ENCODE measurements at places on chromosomes 1 and 21.
A peak's percentile ranks its signal among the peaks of the same experiment; 100 is the strongest.

DNA sequence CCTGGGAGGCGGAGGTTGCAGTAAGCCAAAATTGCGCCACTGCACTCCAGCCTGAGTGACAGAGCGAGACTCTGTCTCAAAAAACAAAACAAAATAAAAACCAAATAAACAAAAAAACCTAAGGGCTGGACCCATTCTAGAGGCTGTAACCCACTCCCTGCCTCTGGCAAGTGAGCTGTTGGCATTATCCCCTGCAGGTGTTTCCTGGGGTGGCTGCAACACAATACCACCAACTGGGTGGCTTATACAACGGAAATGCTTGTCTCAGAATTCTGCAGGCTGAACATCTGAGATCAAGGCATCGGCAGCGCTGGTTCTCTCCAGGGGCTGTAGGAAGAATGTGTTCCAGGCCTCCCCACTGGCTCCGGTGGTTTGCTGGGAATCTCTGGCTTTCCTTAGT lies 15.2 kb downstream of the LRRC38 start:
- no peak for DNase-seq

DNA sequence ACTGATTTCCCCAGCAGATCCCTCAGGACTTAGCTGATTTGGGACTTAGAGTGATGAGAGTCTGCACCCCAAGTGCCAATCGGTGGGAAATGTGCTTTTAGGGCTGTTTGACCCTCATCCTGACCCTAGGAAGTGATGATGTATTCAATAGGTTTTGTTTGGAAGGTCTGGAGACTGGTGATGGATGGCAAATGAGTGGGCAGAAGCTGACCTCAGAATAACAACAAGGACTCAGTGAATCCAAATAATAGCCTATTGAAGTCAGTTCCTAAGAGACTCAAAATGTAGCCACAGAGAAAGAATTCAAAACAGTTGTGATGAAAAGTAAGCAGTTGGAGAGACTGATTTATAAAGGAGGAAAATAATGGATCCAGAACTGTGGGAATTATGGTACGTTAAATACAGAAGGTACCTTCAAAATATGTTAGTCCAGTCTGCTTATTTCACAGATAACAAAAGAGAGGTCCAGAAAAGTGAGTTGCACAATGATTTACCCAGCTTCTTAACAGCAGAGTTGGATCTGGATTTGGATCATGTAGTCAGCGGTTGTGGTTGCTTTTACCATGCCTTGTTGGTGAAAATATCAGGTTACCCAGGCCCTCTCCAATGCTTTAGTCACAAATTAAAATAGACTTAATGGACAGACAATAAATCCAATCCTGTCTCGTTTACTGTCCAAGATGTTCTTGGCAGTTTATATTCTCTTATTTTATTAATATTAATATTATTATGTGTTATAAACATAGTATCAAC lies 123.0 kb upstream of the PTBP2 start:
- DNase-seq = no peak

DNA sequence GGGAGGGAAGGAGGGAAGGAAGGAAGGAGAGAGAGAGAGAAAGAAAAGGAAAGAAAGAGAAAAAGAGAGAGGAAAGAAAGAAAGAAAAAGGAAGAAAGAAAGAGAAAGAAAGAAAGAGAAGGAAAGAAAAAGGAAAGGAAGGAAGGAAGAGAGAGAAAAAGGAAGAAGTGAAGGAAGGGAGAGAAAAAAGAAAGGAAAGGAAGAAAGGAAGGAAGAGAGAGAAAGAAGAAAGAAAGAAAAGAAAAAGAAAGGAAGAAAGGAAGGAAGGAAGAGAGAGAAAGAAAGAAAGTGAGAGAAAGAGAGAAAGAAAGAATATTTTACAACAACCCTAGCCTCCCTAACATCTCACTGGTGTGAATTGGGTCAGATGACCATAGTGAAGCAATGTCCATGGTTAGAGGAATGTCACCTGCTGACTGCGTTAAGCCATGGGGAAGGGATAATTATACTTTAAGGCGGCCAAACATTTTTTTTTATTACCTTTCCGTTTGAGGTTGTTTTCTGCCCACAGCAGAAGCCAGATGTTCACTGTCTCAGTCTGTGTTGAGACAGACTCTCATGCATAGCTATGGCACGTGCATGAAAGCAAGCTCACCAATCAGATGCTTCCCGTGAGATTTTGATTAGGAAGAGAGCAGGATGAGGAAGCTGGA lies 76.4 kb downstream of the SNRPE start:
- DNase-seq = no peak

DNA sequence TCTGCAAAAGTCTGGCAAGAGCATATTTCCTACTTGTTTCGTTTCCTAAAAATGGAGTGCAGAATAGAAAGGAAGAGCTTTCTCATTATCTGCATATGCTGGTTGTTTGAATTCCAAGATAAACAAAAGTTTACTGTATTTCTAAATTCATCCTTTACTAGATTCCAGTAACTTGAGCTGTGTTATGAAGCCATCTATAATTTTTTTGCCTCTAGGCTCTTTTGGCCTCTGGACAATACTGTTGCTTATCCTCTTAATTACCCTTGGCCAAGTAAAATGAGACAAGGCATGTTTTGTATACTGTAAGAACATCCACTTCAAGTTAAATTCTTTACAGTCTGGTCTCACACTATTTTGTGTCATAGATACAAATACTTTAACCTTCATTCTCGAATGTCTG lies 45.6 kb upstream of the HFM1 start:
- no peak for DNase-seq

GRCh38 chr1:156383023-156383422 lies 14.0 kb downstream of the RHBG start:
- no peak for DNase-seq

- no peak for DNase-seq
These were observed 856 bp downstream of the AVPR1B start for GRCh38 chr1:206116191-206116872.

- no peak for DNase-seq
These were observed 1.7 kb downstream of the AZIN2 start for GRCh38 chr1:33082575-33083108.

GRCh38 chr1:205456383-205456867 lies 580 bp upstream of the BLACAT1 start:
- DNase-seq = no peak

DNA sequence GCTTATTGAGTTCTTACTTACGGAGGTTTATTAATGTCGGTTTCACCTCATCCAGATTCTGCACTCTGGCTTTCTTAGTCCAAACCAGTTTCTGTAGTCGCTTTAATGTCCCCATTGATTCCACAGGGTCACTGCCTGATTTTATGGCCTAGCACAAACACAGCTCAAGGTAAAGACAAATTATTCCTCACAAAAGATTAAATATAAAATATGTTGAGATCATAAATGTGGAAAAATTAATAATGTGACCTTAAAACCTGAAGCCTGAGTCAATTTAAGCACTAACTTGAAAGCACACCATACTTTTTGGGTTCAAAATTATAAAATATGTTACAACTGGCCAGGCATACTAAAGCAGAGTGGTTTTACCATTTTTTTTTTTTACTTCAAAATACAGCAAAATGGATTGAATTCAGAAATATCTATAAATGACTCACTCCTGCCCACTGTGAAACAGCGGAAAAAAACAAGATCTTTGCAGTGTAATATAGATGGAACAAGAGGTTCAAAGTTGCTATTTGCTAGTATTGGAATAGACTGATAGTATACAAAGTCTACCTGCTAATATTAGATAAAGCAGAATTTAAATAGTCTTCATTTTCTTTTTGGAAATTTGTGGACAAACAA lies 37.6 kb upstream of the SAMSN1 start:
- no peak for DNase-seq

- no peak for DNase-seq
These were observed 11.7 kb upstream of the MFAP2 start for GRCh38 chr1:16992102-16992501.

DNA sequence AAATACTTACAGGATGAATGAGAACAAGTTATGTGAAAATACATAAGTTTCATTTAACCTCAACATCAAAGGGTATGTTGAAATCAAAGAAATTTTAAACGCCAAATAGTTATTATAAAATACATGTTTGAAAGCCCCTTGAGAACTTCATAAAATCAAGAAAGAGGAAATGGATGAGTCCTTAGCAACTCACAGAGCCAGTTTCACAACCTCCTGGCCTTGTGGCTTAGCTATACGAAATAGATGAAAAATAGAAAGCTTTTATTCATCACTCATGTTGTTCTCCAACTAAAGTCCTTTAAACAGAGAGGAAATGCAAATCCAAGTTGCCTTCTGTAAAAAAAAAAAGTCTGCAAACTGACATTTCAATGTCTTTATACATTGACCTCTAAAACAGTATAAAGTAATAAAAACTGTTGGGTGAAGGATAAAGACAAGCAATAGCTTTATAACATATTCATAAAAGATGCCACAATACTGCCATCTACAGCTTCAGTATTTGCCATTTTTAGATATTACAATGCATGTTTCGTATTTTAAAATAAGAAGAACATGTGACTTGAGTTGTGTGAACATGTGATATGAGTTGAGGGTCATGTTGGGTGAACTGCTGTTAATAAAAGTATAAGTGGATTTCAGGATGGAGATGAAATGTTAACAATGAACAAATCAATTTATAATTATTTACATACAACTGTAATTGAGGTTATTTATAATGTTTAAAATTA lies 847.8 kb downstream of the MRPL39 start:
- peak; percentile 14 for DNase-seq

DNA sequence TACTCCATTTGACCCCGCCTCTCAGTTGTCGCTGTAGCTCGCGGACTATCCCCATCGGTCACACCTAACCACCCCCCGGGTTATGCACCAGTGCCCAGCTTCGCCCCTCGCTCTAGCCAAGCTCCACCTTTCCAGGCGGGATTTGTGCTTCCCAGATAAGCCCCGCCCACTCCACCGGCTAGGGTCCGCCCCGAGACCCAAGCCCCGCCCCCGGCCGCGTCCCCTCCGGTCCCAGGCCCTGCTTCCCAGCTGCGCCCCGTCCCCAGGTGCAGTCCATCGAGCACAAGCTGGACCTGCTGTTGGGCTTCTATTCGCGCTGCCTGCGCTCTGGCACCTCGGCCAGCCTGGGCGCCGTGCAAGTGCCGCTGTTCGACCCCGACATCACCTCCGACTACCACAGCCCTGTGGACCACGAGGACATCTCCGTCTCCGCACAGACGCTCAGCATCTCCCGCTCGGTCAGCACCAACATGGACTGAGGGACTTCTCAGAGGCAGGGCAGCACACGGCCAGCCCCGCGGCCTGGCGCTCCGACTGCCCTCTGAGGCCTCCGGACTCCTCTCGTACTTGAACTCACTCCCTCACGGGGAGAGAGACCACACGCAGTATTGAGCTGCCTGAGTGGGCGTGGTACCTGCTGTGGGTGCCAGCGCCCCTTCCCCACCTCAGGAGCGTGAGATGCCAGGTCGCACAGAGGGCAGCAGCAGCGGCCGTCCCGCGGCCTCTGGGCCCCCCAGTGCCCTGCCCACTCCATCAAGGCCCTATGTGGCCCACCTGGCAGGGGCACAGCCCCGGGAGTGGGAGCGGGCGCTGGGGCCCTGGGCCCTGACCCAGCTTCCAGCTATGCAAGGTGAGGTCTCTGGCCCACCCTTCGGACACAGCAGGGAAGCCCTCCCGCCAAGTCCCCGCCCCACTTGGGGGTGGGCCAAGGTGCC lies 23.9 kb downstream of the CITED4 start:
- no peak for DNase-seq

DNA sequence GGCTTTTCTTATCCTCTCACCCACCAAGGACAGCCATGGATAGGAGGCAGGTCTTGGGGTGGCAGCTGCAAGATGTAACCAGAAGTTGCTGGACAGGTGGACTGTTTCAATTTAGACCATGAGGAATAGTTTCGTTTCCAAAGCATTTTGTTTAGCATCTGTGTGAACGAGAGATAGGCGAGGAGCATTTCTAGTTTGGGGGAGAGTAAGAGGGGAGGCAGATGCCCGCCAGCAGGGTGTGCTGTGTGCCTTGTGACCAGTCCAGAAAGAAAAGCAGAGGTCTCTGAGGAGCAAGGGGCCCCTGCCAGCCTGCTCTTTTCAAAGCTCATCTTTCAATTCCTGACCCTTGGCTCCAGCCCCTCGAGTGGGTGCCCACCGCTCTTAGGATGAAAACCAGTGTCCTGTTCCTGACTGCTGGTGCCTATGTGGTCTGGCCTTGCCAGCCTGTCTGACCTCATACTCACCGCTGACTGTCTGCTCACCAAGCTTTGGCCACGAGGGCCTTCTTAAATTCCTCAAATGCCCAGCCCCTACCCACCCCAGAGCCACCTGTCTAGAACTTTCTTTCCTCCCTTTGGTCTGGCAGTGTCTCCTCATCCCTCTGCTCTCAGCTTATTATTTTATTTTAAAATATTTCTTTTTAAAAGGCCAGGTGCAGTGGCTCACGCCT lies 8.5 kb downstream of the SERINC2 start:
- DNase-seq = no peak

DNA sequence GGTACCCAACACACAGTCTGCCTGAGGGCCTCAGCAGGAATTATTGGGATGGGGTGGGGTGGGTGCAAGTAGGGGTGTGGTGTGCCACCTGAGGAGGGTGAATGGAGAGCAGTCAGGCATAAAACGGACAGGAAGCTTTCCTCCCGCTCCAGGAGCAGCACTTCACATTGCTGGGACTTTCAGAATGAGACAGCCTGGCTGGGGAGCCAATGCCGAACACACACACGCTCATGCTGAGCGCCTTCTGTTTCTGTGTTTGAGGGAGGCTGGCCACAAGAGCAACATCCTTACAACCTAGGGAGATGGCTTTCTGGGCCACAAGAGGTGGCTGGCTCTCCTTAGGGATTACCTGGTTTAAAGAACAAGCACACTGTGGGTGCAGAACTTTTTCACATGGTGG lies 98.0 kb downstream of the LAMC2 start:
- no peak for DNase-seq

All from HS-5 (cell line).